AG10803 (cell line): ENCODE measurements at places on chromosomes 4 and X.

DNA sequence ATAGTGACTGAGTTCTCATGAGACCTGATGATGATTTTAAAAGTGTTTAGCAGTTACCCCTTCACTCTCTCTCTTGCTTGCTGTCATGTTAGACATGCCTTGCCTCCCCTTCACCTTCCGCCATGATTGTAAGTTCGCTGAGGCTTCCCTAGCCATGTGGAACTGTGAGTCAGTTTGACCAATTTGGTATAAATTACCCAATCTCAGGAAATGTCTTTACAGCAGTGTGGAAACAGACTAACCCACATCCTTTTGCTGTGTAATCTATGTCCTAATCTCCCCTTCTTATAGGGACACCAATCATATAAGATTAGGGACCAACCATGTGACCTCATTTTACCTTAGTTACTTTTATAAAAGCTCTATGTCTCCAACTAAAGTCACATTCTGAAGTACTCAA lies 677.8 kb downstream of the ADGRL3 start:
- DNase-seq: no peak

DNA sequence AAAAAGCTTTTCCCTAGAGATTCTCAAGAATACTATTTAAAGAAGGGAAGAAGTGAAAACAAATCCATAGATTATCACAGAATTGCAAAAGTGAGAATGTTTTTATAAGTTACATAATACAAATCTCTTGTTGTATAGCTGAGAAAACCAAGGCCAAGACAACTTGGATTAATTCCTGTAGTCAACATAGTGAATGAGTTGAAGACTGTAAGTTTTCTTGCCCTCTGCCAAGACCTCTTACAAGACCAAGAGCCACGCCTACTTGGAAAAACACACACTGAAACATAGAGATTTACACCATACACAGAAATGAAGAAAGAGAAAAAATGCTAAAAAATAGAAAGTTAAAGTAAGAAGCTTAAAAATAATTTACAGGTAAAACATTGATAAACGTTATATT lies 2024.0 kb downstream of the PCDH7 start:
- DNase-seq: no peak

DNA sequence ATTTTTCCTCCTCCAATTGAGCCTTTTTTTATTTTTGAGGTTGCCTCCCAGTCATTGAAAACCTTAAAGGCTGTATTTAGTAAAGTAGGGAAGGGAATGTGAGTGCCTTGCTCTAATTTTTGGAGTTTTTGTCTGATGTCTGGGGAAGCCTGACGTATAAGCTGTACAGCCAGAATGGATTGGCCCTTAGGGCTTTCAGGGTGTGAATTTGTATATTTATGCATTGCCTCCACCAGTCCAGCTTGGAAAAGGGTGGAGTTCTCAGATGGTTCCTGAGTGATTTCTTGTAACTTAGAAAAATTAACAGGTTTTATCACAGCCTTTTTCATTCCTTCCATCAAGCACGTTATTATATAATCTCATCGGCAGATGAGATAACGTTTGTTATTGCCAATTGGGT lies 8.6 kb upstream of the IL9R start:
- no peak for DNase-seq

- peak; percentile 35 for DNase-seq
Measured at GRCh38 chr4:53132132-53132891, 233.5 kb downstream of the SCFD2 start.

GRCh38 chr4:3434881-3435685 lies 6.7 kb upstream of the HGFAC start:
- DNase-seq: no peak

- no peak for DNase-seq
Measured at GRCh38 chr4:2008671-2008920, 178 bp downstream of the NELFA start.

GRCh38 chr4:124943145-124943889 lies 230.8 kb upstream of the ANKRD50 start:
- peak; percentile 13 for DNase-seq

GRCh38 chr4:98560321-98560720 lies 98.1 kb downstream of the TSPAN5 start:
- no peak for DNase-seq

- no peak for DNase-seq
Measured at GRCh38 chrX:152601848-152602616, 35.7 kb upstream of the GABRQ start.
